HT1080 (cell line): ENCODE measurements at places on chromosomes 2 and 18. TPM values are rescaled to one million over a fixed set of nuclear protein-coding genes. Genes with fewer than 3 reads are reported as not detected.

- DNase-seq, result no peak
Observed at GRCh38 chr2:144159240-144159639, 360.7 kb downstream of the ZEB2 start.

DNA sequence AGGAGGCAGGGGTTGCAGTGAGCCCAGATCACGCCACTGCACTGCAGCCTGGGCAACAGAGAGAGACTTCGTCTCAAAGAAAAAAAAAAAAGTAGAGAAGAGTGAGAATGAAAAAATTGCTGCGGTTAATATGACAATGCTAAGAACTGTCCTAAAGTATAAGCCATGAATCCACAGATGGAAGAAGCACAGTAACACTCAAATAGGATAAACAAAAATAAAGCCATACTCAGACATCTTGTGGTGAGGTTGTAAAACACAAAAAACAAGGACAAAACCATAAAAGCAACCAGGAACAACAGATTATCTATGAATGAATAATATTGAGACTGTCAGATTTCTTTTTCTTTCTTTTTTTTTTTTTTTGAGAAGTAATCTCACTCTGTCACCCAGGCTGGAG, 23.0 kb downstream of the POLR2D start:
- no peak for DNase-seq

DNA sequence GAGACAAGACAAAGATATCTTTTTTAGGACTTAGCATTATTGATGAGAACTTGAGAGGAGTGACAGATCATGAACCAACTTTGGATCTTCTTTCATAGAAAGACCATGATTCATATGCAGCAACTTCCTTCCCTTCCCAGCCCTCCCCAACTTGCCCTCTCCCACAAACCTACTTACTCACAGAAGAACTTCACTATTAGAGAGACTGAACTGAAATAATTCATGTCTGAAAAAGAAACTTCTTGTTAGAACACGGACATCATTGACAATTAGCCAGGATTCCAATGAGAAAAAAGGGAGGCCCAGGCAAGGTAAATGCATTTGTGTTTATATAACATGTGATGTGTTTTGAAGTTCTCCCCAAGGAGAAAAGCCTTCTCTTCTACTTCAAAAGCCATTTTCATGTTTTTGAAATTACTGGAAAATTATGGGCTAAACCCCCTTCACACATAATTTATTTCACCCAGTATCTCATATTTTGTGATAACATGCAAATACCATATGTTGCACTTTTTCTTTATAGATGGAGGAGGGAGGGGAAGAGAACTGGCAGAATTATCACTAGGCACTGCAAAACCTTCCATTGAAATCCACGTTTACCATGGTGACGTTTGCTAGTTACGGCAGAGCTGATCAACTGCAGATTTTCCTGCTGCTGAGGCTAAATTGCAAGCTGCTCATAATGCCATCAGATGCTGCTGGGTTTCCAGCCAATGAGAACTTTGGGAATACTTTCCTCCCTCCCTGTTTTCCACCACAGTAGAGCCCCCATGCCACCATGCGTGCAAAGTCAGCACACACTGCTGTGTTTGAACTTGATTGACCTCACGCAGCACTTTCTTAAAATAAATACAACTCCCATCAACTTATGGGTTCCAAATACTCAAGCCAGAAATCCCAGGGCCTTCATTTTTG, 294.7 kb downstream of the MEIS1 start:
- no peak for DNase-seq

DNA sequence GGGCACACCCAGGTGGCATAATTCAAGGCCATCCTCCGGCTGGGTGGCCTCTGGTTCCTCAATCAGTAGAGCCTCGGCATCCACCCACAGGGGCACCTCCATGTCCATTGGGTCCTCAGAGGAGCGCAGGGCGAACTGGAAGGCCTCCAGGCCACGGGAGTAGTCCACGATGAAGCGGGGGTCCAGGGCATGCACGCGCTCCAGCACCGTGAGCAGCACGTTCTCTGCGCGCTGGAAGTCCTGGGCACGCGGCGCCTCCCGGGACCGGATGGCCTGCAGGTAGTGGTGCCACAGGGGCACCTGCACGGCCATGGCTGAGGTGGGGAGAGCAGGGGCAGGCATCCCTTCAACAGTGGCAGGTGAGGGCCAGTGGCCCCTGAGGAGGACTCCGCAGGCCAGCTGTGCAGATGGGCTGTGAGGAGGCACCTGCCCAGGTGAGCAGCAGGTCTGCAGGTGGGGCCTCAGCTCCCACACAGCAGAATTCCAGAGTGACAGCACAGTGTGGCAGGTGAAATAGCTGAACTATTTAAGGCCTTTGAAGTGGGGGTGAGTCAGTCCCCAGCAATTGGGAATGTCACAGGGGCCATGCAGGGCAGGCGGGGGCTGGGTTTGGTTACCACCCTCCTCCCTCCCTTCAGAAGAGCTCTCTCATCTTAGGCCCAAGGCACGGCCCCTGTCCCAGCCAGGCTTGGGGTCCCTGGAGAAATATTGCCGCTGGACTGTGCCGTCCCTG, at the start of gene MAB21L4:
Gene MAB21L4, minus strand, starts transcription at position 501 of the 733 bp plus-strand sequence. Its CDS starts 159 bp downstream, at position 342.
- no peak for DNase-seq

GRCh38 chr2:16669388-16669787, 3.8 kb upstream of the CYRIA start:
- DNase-seq, result no peak

LIPT1 gene
- total RNA-seq, result 6.6 and 7.8 TPM in 2 replicates
